ENCODE measurements at places on chromosomes 6 and 20.

GRCh38 chr6:80449726-80450125, 343.3 kb downstream of the BCKDHB start:
- DNase-seq: no peak

- DNase-seq: no peak
Observed at GRCh38 chr6:109531446-109531845, 48.4 kb upstream of the ZBTB24 start.

- peak; percentile 97 for DNase-seq
Observed at GRCh38 chr6:26026833-26027490, 60.3 kb upstream of the HFE start.

GRCh38 chr6:167469672-167470071, 144.8 kb downstream of the TTLL2 start:
- no peak for DNase-seq

DNA sequence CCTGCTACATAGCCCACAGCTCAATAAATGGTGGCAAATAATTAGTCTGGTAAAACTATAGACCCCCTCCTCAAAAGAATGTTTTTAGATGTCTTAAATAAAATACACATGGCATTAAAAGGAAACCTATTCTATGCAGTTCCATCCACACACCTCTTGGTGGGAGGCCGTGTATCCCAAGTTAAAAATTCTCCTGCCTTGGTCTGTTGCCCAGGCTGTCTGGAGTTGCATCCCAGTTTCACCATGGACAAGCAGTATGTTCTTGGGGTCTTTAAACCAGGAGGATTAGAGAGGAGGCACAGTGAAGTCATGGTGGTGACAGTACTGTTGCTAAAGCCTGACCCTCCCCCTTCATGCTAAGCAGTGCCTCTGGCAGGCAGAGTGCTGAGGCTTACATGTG, 95.5 kb downstream of the SULF2 start:
- DNase-seq: no peak

DNA sequence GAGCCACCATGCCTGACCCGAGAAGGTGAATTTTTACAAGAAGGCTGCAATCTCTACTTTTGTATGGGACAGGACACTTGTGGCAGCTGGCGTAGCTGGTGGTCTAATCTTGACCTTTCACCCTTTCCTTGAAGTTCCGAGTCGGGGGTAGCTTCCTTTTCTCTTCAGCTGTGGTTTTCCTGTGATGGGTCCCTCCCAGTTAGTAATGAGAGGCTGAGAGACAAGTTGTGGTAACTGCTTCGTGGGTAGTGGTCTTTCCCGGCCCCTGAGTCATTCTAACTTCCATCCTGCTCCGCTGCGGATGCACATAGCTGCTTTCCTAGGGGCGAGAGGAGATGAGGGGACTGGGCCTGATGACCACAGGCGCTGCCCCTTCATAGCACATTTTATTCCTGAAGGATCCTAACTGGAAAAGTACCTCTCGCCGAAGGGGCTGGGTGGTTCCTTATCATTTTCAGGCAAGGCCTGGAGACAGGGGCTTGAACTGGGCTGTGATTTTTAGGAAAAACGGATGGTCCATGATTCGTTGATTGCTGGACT, 3.1 kb downstream of the SYNJ2 start:
- no peak for DNase-seq

DNA sequence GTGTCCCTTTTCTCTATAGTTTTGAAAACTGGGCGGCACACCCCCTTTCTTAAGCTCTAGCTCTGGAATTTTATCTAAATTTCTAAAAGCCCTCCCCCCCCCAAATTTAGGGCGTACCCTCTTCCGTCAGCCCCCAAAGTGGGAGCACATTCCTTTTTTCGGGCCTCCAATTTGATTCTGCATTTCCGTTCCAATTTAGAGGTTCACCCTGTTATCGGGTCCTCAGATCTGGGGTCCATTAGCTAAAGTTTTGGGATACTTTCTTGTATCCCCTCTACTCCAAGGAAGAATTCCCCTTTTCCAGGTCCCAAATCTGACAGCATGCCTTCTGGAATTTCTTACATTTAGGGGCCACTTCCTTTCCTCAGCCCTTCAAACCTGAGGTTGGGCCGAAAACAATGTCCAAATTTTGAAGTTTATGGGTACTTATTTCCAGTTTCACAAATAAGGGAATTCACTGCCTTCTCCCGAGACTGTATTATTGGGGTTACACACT, 796 bp downstream of the PHF20 start:
- no peak for DNase-seq

DNA sequence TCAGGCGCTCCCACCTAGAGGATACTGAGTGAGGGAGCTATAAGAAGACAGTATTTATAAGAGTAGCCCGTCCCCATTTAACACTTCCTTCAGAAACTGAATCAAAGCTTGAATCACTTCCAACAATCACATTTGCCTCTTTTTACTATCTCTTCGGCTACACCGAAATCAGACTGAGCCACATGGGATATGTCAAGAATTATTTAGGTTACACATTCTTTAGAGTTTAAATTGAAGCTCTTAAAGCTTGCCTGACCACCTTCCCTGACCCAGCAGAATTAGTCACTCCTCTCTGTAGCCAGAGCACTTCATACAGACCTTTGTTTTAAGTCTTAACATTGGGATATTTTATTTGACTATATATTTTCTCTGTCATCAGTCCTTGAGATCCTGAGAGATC, 163.7 kb downstream of the MAFB start:
- DNase-seq: no peak

DNA sequence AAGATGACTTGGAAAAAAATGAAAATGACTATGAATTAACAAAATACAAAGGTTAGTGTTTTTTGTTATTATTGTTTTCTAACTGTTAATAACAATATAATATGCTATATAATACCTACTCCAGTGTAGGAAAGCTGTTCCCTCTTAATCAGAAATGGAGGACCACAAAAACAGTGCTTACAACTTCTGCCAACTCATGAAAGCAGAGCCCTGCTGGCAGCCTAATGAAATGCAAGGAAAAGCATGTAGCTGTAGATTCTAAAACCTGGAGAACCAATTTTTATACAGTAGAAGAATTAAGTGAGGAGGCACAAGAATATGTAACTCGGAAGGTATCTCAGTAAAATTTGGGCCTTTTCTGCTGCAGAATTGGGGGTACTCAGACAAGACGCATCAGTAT, 29.4 kb downstream of the PHIP start:
- peak; percentile 7 for DNase-seq

GRCh38 chr6:70241991-70242420, 60.9 kb downstream of the COL9A1 start:
- DNase-seq: no peak

- no peak for DNase-seq
Observed at GRCh38 chr6:106084989-106085691, 996 bp upstream of the PRDM1 start.

GRCh38 chr6:90294989-90295853, 1.4 kb downstream of the BACH2 start:
- no peak for DNase-seq

DNA sequence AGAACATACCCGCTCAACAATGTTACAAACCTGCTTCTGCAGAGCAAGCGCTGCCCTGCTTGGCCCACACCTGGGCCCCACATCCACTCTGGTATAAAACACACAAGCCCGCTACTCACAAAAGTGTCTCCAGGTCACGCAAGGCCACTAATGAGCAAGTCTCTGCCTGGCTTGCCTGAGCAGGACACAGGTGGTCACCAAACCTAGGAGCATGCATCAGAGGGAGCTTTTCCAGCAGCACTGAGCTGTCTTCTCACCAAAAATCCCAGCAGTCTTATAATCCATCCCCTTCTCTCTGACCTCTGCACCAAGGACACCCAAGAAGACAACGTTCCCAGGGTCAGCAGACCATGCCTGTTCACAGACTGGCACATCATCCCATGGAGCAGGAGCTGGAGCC, 100.8 kb downstream of the DLL1 start:
- no peak for DNase-seq

DNA sequence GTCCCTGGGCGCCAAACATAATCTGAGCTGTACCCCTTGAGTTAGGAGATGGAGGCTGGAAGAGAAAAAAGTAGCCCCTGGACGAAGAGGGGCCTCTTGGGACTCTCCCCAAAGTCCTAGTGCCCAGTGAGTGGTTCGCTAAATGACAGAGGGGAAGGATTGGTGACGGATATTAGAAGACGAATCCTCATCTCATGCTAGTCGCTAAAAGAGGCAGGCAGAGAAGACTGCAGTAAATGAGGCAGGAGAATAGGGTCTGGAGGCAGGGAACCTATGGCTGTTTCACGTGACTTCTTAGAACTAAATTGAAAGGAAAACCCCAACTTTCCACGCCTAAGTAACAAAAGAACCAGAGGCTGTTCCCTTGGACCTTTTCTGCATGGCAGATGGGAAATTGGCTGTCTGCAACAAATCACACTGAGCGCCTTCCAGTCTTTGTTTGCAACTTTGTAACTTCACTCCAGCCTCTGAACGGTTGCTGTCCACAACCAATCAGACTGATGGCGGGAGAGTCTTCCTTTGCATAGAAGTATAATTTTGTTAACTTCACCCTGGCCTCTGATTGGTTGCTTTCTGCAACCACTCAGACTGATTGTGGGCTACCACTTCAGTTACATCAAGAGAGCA, 731 bp upstream of the RBL1 start:
- DNase-seq: no peak
